Endodermal cell (in vitro differentiated cells): ENCODE measurements at places on chromosomes 12 and 14. TPM values are rescaled to one million over a fixed set of nuclear protein-coding genes. Genes with fewer than 3 reads are reported as not detected.

GRCh38 chr14:71856199-71856919 is 75.9 kb upstream of the RGS6 start:
- no peak for DNase-seq

GRCh38 chr14:72594099-72594901 is 299.6 kb downstream of the DPF3 start:
- DNase-seq = no peak

DNA sequence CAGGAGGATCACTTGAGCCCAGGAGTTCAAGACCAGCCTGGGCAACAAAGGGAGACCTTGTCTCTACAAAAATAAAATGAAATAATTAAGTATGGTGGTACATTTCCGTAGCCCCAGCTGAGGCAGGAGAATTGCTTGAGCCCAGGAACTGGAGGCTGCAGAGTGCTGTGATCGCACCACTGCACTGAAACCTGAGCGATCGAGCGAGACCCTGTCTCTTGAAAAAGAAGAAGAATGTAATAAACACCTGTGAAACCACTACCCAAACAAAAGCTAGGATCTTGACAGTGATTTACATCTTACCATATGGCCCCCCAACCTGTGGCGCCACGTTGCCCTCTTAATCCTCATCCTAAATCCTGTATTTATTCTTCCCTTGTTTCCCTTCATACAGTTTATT is 5.7 kb upstream of the DTX1 start:
- no peak for DNase-seq

DNA sequence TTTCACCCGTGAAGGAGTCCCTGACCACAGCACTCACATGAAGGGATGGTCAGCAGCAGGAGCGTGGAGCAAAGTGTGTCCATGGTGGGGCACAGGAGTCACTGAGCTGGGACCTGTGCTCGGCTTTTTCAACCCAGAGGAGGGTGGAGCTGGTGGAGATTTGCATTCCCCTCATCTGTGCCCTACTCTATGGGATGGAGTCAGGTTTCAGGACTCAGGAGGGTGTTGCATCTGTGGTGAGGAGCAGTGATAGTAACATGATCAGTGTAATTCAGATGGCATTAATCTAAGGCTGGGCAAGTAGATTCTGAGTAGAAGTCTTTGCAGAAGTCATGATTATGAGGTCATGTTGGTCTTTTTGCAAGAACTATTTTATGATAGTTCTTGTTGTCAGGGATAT is 511.9 kb downstream of the TMEM121 start:
- DNase-seq = no peak

- no peak for DNase-seq
Observed at GRCh38 chr12:91037276-91037675, 20.5 kb downstream of the KERA start.

DNA sequence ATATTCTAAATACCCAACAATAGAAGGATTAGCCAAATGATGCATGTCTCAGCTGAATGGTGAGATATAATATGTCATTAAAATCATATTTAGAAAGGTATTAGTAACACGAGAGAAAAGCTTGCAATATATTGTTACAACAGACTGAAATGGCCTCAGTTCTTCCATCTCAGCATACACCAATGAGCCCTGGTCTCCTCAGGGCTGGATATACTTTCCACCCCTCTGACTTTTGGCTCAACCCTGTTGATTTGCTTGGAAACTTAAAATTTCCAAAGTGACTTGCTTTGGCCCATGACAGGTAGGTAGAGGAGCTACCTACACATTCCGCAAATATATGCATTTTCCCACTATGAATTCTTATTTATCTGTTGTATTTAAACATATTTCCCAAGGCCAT is 908.1 kb upstream of the TMEM132C start:
- DNase-seq = no peak

- DNase-seq = peak; percentile 82
Observed at GRCh38 chr14:72962829-72963312, 36.6 kb downstream of the DCAF4 start.

DNA sequence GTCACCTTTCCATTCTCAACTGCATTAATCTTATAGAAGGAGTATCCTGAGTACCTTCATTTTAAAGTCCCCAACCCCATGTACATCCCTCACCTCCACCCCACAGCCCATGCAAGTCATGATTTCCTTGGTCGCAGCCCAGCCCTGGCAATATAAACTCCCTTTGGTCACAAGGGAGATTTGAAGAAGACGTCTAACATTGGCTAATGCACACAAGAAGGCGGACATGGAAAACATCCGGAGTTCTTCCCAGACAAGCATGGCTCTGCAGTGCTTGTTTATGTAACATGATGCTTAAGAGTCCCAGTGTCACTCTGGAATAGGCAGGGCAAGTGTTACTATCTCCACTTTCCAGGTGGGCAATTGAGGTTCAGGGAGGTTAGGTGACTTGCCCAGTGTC is 277.6 kb downstream of the DPF3 start:
- no peak for DNase-seq

The OTUB2 gene
- total RNA-seq = 6.7 to 7.3 TPM (median 6.8 TPM) in 3 replicates

The PPP2R5E gene
- 51.8 to 65.2 TPM (median 63.8 TPM) in 3 replicates for total RNA-seq

The MYF6 gene
- not detected in 2 replicates for total RNA-seq
